ENCODE measurements at places on chromosomes 7 and 10.

GRCh38 chr7:145030754-145031153 is 194.9 kb upstream of the TPK1 start:
- no peak for DNase-seq

- DNase-seq, result peak; percentile 66
Observed at GRCh38 chr7:81161451-81162075, 242.7 kb upstream of the SEMA3C start.

DNA sequence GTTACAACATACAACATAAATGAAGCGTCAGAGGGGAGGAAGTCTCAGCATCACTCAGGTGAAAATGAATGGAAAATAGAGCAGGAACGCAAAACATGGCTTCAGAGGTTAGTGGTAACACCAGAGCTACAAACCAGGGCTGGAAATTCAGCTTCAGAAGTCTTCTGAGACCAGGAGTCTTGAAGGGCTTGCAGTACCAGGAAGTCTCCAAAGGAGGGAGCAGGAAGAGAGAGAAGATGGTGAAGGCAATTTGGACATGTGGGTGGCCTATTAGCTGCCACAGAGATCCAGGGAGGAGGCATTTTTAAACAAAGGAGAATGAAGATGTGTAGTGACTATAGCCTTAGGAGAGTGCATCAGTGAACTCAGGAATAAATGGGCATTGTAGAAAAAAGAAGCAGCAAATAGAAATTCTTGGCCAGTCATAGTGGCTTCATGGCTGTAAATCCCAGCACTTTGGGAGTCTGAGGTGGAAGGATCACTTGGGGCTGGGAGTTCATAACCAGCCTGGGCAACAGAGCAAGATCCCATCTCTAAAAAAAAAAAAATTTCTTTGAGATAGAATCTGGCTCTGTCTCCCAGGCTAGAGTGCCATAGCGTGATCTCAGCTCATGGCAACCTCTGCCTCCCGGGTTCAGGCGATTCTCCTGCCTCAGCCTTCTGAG is 9.3 kb upstream of the TET1 start:
- DNase-seq, result peak; percentile 49

GRCh38 chr7:92436612-92437445 is 10.5 kb upstream of the GATAD1 start:
- DNase-seq, result no peak

DNA sequence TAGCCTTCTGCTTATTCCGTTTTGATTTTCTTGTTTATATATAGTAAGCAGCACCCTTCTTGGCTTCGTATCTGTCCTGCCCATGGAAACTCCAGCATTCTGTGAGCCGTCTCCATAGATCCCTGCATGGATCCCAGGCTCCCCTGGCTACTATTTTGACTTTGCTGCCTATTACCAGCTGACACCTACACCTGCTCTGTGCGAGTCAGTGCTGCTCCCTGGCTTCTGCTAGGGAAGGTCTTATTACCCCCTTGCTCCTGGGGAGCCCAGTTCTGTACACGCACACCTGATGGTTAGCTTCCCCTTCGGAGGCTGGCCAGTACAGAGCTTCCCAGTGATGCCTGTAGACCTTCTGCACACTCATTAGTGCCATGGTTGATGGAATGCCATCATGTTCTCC is 35.4 kb downstream of the NACAD start:
- DNase-seq, result no peak

DNA sequence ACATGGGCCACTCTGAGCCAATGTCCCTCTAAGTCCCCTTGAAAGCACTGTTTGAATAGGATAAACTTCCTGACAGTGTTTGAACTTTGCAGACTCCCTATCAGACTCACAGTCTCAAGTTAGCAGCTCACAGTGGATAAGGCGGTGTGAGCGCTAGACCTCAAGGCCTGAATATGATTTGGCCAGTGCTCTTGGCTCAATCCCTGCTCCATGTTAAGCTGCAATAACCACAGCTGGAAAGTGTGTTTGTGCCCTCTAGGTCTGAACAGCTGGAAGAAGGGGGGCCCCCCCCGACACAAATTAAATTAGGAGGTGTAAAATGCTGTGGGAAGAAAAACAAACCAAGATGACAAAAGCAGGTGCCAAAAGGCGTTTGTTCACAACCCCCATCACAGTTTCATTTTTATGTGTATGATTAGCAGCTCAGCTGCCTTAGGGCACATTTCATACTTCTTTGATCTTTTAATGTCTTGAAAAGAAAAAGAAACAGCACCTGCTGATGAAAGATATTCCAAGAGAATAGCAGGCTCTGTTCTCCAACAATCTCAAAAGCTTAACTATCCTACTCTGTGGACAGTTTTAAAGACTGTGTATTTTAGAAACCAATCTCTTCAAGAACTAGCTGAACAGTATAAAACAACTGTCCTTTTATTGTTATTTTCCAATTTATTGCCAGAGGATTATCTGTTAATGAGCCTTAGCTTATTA is 167.6 kb downstream of the SNX13 start:
- DNase-seq, result no peak

GRCh38 chr10:69437321-69438259 is 13.7 kb upstream of the TSPAN15 start:
- DNase-seq, result peak; percentile 67

DNA sequence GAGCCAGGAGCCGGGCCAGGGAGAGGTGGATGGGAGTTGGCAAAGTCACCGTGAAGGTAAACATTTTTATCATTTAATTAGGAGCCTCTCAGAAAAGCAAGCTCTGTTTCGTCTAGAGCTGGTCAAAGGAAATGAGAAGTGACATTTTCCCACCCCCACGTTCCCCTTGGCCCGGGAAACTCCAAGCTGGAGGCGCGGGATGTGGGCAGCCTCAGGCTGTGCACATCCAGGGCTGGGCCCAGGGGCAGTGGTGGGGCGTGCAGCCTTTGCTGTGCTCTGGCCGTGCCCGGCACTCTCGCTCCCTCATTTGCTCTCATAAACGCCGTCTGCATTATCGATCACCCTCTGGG is 135.6 kb upstream of the RET start:
- DNase-seq, result no peak

GRCh38 chr10:48568131-48568530 is 36.7 kb downstream of the ARHGAP22 start:
- no peak for DNase-seq

GRCh38 chr10:17003151-17003550 is 126.5 kb downstream of the CUBN start:
- DNase-seq, result peak; percentile 58

- no peak for DNase-seq
Observed at GRCh38 chr7:12557282-12557681, 13.2 kb upstream of the SCIN start.

DNA sequence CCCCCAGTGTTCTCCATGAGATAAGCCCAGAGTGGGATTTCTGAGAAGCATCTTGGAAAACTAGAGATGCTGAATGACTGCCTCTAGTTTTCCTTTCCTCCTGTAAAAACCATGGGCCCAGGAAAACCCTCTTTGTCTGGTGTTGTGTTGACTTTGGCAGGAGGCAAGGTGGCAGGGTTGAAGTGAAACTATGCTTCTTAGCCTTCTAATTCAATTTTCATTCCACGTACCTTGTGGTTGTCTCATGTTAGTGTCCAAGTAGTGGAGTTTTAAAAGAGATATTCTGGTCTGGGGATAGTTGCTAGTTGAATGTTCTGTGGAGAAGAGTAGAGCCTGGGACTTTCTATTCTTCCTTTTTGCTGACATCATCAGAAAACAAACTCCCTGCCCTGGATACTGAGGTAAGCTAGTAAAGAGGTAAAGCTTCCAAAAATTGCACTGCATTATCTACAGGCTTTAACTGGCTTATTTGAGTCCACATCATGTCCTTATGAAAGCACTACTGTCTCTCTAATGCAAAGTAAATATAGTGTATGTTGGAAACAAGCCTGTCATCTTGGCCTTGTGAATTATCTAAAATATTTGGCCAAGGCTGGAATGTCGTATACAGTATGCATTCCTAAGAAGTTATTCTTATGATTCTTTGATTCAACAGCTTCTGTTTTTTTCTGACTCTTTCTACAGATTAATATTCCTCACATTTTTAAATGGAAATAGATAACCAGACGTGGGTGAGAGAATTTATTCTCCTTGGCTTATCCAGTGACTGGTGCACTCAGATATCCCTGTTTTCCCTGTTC is at the start of gene OR2F2:
Gene OR2F2, plus strand, starts transcription at position 708 of the 800 bp plus-strand sequence. Its CDS starts 0 bp downstream, at position 708.
- DNase-seq, result no peak

GRCh38 chr10:132273966-132274365 is 33.8 kb downstream of the STK32C start:
- DNase-seq, result no peak

DNA sequence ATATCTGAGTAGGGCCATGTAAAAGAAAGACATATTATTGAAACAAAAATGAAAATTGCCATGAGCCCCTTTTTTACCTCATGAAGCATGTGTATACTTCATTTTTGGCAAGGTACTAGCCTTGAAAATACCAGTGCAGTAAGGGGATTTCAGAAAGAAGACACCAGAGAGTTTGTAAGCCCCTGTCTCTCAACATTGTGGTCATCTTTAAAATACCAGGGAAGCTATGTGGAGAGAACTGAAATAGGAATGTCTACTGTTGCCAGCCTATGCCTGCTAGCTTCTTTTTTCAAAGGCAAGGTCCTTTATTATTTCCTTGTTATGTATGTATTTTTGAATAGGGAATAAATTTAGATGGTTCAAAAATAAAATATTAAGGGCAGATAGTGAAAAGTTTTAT is 57.8 kb downstream of the CASD1 start:
- DNase-seq, result no peak

All from PC-9 (cell line).